ENCODE measurements at places on chromosomes 7 and 10.
A peak's percentile ranks its signal among the peaks of the same experiment; 100 is the strongest.

- DNase-seq: no peak
These were observed 272.4 kb upstream of the BMPER start for GRCh38 chr7:33632840-33633525.

DNA sequence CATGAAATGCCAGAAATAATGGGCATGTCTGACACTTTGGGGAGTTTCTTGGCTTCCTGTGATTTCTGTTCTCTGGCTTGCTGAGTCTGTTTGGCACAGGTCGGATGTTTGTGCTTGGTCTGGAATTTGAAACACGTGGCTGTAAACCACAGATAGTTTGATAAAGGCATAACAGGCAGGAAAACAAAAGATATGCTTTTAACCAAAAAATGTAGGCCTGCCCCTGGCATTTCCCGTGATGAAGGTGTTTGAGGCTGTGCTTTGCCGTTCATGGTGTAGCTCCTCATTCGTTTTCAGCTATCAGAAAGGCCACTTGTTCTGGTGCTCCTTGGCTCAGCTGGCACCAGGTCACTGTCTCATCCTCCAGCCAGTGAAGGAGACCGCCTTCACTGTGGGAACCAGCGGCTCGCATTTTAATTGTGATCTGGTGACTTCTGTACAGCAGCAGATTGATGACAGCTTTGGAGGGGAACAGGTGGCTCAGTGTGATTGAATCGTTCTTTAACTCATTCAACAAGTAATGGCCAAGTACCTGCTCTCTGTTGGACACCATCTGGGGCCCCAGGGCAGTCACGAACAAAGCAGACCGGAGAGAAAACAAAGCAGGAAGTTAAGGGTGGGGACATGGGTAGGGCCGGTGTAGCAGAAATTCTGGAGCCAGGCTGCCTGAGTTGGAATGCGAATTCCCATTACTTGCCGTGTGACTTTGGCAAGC, 111.5 kb downstream of the CCNY start:
- DNase-seq: no peak

DNA sequence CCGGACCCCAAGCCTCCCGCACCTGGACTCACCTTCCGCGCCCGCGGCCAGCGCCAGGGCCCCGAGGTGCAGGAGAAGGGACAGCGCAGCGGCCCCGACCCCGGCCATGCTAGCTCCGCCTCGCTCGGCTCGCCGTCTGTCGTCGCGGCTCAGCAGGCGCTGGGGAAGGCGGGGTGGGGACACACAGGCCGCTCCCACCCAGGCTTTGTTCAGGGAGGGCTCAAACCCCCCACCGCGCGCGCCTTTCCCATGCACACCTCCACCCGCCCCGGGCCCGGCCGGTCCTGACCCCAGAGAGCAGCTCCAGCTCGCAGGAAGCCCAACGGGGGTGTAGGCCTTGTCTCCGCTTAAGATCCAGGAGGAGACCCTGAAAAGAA, at the start of gene KCP:
Gene KCP (minus strand): TSS at position 141 of the 377 bp plus-strand sequence. CDS start 33 bp downstream, at position 108.
- no peak for DNase-seq

- peak; percentile 12 for DNase-seq
These were observed 98.9 kb downstream of the KMT2C start for GRCh38 chr7:152336754-152337368.

- DNase-seq: no peak
These were observed 213.7 kb upstream of the KMT2E start for GRCh38 chr7:104800307-104800706.
